Fibroblast of mammary gland (primary cell): ENCODE measurements at places on chromosomes 16 and 17.

DNA sequence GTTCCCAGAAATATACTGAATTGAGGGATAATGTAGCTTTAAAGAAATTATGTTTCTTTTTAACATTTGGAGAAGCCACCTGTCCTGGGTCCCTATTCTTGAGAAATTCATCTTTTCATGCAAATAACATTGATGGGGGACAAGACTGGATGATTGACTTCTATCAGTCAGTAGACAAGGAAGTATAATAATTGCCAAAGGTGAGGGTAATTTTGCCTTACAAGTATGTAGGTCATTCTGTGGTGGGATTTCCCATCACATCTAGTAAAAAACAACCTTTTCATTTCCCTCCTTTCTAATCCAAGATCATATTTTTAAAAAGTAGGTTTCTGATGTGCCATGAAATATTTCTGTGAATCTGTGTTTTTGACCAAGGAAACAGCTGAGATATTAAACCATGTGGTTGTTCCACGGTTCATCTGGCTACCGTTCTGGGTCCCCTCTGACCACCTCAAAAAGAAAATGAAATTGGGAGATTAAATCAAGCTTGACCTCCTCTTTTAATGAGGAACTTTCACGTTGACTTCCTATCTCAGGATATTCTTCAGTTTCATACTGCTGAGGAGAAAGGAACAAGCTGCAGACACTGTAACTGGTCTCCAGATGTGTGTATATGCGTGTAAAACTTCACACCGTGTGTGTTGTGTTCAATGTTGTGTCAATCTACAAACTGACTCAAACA lies 138.6 kb downstream of the MAP2K6 start:
- no peak for DNase-seq

GRCh38 chr17:79214940-79215604 lies 140.4 kb downstream of the ENGASE start:
- no peak for DNase-seq

DNA sequence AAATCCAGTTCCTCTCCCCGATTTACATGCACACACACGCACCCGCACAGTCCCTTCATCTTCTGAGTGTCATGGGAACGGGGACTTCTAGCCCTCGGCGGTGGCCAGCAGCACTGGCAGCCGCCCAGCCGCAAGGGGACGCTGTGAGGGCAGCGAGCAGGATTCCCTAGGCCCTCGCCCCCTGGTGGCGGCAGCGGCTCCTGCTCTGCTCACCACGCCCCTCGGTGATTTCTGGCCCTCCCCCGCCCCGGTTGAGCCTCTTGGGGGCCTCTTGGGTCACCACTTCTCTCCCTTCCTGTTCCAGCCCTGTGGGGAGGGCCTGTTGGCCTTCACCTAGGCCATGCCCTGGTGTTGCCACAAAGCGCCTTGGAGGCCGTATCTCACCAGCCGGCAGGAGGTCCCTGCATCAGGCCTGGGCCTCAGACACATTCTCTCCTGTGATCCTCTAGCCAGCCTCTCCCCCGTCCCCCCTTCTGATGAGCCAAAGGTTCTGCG lies 75.2 kb upstream of the KSR1 start:
- peak; percentile 49 for DNase-seq

GRCh38 chr16:11896486-11897176 lies 19.1 kb downstream of the GSPT1 start:
- DNase-seq = peak; percentile 83

DNA sequence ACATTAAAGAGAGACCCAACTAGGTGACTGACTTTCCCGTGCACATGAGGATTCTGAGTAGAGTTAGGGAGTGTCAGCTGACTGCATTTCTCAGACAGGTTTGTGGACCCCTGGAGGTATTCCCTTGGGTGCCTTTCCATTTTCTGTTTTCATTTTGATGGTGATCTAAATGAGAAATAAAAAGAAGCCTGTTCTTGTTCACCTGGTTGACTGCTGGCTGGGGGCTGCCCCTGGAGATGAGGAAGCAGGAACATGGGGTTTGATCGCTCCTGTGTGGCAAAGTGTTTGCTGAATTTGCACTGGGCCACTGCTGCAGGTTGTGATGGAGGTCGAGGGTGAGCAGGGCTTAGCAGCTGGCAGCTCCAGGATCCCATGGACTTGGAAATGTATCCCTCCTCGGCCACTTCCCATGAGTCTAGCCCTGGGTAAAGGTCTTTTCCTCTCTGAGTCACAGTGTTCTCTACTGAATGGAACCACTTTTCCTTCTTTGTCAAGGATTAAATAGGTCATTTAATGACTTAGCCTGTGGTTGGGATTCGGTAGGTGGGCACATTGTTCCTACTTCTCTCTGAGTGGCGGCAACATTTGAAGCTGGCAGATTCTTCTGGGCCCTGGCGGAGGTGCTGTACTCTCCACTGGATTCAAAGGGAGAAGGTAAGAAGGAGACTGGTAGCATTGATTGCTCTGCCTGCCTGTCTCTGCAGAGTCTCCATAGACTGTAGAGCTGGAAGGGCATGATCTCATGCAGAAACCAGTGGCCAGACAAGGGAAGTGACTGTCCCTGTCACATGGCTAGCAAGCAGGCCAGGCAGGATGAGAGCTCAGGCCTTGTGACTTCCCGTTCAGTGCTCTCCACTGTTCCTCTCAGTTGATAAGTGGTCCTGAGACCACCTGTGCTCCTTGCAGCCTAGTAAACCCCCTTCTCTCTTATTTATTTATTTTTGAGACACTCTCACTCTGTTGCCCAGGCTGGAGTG lies 17.9 kb downstream of the SNX29 start:
- no peak for DNase-seq

DNA sequence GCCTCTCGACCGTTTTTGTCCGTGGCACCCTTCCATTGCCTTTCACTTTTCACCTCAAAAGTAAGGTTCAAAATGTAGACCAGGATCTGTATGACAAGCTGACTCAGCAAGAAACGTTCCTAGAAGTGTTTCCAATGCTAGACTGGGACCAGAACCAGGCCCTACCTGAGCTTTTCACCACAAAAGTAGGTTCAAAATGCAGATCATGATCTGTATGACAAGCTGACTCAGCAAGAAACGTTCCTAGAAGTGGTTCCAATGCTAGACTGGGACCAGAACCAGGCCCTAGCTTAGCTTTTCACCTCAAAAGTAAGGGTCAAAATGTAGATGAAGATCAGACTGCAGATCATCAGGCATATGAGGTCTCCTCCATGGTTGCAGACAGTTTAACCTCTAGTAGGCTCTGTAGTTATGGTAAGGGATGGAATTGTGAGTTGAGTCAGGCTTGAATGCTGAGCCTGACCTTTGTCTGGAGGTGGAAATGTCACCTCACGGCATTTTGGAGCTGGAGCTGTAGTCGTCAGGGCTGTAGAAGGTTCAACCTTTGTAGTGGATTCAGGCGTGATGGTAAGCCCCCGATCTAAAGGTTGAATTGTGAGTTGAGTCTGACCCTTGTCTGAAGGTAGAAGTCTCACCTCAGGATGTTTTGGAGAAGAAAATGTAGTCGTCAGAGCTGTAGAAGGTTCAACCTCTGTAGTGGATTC lies 50.2 kb upstream of the TMEM97 start:
- no peak for DNase-seq

DNA sequence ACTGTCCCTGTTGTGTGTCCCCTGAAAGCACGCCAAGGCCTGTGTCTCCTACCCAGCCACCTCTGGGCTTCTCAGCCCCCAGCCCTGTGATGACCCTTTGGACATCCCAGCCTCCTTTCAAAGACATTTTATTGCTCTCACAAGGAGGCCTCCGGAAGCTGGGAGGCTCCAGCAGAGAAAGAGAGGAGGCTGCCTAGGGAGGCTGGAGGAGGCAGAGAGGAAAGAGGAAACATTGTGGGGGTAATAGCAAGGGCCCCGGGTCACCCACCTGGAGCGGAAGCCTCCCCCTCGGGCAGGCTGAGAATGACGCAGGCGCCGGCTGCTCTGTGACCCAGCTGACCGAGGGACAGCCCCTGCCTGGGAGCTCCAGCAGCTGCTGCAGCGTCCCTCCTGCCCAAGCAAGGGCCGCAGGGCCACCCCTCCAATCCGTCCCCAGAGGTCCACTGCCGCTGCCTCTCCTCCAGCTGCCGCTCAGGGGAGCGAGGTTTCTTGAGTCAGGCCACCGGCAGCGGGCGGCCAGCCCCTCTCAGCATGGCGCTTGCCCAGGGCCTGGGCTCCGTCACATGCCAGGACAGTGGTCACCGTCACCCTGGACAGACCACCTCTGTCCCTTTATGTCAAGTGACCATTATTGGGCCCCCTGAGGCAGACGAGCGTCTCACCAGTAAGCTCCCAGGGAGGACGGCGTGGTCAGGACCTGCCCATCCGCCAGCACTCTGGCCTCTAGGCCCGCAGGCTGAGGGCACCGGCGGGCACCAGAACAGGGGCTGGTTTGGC lies 29.3 kb downstream of the ACTG1 start:
- no peak for DNase-seq
